Thoracic aorta (tissue), 2 donors: ENCODE measurements at places on chromosomes 6 and 20.

DNA sequence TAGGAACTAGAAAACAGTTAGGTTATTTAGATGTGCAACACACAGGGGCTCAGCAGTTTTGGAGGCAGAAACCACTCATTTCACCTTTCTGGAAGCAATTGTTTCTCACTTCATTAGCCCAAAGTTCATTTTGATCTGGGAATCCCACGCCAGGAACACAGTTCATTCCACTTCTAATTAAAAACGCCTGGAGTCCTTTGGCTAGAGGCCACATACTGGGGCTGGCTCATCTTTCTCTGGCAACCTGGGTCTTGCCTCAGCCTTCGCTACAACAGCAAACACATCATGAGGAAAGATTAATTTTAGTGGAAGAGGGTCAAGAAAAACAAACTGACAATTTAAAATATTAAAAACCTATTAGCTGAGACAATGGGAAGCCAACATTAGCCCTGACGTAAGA lies 69.7 kb downstream of the RFPL4B start:
- DNase-seq: no peak
- no peak overlapping the region for H3K27ac ChIP-seq
- no peaks in the 10 kb centered on the region for H3K36me3 ChIP-seq
- H3K4me3 ChIP-seq: no peak overlapping the region

GRCh38 chr20:17171746-17172280 lies 55.0 kb upstream of the PCSK2 start:
- H3K4me1 ChIP-seq: no peaks in the 10 kb centered on the region
- H3K36me3 ChIP-seq: no peaks in the 10 kb centered on the region
- no peak overlapping the region for H3K4me3 ChIP-seq
- H3K27me3 ChIP-seq: no peaks in the 10 kb centered on the region
- no peak for DNase-seq

- H3K4me1 ChIP-seq: no peaks in the 10 kb centered on the region
- no peak overlapping the region for H3K27ac ChIP-seq
These were observed 157.4 kb upstream of the ZNF217 start for GRCh38 chr20:53750827-53751619.

GRCh38 chr20:58148891-58149290 lies 79.6 kb downstream of the ANKRD60 start:
- DNase-seq: peak; percentile 28
- H3K36me3 ChIP-seq: no peaks in the 10 kb centered on the region
- peaks cover 56% of the 10 kb centered on the region for H3K4me1 ChIP-seq
- peak overlapping the region; percentile 68 for H3K27ac ChIP-seq

DNA sequence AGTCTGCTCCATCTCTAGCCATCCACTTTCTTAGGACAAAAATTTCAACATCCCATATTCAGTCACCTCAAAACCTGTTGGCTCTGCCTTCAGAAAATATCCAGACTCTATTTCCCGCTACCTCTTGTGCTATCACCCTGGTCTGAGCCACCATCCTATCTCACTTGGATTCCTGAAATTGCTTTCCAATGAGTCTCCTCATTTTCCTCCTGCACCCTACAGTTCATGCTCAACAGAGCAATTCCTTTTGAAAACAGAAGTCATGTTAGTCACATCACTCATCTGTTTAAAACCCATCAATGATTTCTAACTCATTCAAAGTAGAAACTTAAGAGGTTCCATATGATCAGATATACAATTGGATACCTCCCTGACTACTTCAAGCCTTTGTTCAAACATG lies 229.9 kb downstream of the ADGRG6 start:
- no peaks in the 10 kb centered on the region for H3K27me3 ChIP-seq
- no peak overlapping the region for H3K27ac ChIP-seq
- H3K4me1 ChIP-seq: no peaks in the 10 kb centered on the region
- H3K36me3 ChIP-seq: no peaks in the 10 kb centered on the region

DNA sequence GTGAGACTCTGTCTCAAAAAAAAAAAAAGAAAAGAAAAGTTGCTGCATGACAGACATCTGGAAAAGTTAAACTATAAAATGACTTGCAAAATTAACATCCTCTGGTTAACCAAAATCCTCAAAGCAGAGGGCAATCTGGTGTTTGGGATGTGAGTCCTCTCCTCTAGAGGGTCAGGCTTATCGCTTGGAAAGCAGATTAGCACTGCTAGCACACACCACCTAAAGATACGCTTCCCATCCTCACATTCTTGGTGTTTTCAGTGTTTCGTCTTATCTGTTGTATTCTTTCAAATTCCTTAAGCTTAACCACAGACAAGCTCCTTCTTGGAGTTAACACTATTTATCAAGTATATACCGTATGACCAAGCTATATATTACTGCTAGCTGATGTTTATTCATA lies 198.0 kb downstream of the SOX4 start:
- H3K36me3 ChIP-seq: no peaks in the 10 kb centered on the region
- H3K4me1 ChIP-seq: no peaks in the 10 kb centered on the region
- no peaks in the 10 kb centered on the region for H3K27me3 ChIP-seq
- no peak for DNase-seq

- DNase-seq: no peak
- H3K27me3 ChIP-seq: no peaks in the 10 kb centered on the region
- H3K4me3 ChIP-seq: no peak overlapping the region
- H3K36me3 ChIP-seq: no peaks in the 10 kb centered on the region
These were observed 7.6 kb upstream of the HIVEP2 start for GRCh38 chr6:142952614-142953013.

DNA sequence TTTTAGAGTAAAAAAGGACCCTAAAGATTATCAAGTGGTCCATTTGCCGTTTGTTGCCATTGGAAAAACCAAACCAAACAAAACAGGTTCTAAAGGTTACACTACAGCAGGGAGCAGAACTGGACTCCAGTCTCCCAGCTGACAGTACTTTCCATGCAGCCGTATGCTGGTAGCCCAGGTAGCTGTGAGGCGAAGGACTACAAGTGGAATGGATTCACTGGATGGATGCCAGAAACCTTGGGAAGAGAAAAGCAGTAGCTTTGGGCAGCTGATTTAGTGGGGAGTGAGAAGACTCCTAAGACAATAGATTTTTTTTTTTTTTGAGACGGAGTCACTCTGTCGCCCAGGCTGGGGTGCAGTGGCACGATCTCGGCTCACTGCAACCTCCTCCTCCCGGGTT lies 88.3 kb downstream of the SASH1 start:
- peaks cover 18% of the 10 kb centered on the region for H3K4me1 ChIP-seq
- no peak overlapping the region for H3K27ac ChIP-seq
- no peaks in the 10 kb centered on the region for H3K36me3 ChIP-seq
- no peak for DNase-seq
- no peak overlapping the region for H3K4me3 ChIP-seq

DNA sequence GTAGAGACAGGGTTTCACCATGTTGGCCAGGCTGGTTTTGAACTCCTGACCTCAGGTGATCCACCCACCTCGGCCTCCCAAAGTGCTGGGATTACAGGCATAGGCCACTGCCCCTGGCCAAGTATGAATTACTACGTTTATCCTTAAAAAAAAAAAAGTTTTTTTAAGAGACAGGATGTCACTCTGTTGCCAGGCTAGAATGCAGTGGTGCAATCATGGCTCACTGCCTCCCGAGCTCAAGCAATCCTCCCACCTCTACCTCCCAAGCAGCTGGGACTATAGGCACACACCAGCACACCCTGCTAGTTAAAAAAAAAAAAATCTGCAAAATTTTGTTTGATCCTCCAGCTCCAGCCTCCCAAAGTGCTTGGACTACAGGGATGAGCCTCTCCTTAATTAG lies 23.1 kb downstream of the IYD start:
- H3K27ac ChIP-seq: no peak overlapping the region
- no peaks in the 10 kb centered on the region for H3K4me1 ChIP-seq
- no peak overlapping the region for H3K4me3 ChIP-seq

DNA sequence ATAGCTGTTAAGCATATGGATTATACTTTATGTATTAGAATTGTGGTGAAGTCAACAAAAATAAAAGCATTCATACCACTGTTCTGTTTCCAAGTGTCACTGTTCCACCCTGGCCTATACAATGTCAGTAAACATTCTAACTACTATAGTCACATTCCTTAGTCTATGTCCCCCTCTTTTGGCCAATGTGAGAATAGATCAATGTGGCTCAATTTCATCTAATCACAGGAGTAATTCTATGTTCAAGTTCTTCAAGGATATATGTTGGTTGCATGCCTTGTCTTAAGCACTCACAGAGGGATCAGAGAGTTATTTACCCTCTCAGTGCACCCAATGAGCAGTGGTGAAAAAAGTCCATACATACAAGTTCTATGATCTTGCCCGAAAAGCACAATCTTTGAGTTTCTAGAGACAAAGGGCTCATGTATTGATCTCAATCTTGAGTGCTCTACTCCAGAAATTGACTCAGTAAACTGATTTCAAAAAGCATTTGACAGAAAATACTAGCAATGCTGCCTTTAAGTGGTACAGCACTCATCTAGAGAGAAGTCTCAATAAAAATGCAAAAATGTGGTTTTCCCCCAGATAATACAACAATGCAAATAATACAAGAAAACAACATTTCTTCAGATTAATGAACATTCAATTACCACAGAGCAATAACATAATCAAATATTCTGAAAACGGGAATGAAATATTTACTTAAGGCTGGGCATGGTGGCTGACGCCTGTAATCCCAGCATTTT lies 16.5 kb downstream of the SMLR1 start:
- H3K27me3 ChIP-seq: no peaks in the 10 kb centered on the region
- no peak for DNase-seq
- no peak overlapping the region for H3K27ac ChIP-seq

DNA sequence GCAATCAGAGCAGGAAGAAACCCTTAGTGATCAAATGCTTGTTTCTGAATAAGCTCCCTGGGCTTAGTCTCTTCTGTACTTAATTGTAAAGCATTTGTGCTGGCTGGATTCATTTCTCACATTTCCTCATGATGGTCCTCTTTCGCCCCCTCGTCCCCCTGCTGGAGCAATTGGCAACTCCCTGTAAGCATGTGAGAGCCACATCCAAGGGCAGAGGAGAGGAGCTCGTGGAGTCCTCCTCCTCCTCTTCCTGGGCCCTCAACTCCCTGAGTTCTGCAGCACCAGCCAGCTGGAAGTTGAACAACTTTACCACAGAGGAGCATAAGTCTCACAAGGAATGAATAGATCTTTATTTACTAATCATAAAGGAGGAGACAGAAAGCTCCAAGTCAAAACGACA lies 12.6 kb downstream of the ANKEF1 start:
- no peaks in the 10 kb centered on the region for H3K4me1 ChIP-seq
- no peaks in the 10 kb centered on the region for H3K27me3 ChIP-seq
- H3K36me3 ChIP-seq: no peaks in the 10 kb centered on the region
- no peak overlapping the region for H3K27ac ChIP-seq
- no peak overlapping the region for H3K4me3 ChIP-seq
- DNase-seq: no peak

DNA sequence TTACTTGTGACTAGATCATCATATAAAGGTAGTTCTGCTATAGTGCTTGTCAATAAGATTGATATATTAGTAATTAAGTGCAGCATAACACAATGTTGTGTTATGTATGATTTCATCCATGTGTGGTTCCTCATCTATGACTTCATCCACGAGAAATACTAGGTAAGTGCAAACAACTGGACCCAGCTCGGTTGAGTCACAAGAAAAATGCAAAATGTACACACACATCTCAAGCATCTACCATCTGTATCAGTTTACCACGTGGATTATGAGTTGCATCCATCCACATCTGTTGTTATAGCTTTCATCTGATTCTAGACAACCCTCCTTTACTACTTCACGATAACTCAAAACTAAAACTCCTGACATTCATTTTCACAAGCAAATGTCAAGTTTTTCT lies 517.0 kb upstream of the CITED2 start:
- H3K4me1 ChIP-seq: no peaks in the 10 kb centered on the region
- H3K36me3 ChIP-seq: no peaks in the 10 kb centered on the region
- no peak overlapping the region for H3K27ac ChIP-seq

GRCh38 chr6:79784395-79784753 lies 153.2 kb downstream of the SH3BGRL2 start:
- H3K27me3 ChIP-seq: no peaks in the 10 kb centered on the region
- no peak overlapping the region for H3K27ac ChIP-seq
- H3K4me3 ChIP-seq: no peak overlapping the region

- peak within 1 kb of the TSS; percentile 25 for H3K27ac ChIP-seq
- no peaks in the 10 kb centered on the region for H3K4me1 ChIP-seq
- DNase-seq: no peak
- peaks cover 6% of the 10 kb centered on the region for H3K27me3 ChIP-seq
- H3K36me3 ChIP-seq: no peaks in the 10 kb centered on the region
- peak within 1 kb of the TSS; percentile 70 for H3K4me3 ChIP-seq
These were observed at the start of gene HCK for GRCh38 chr20:32052090-32052777. TSS of gene HCK (plus strand) at chr20:32052242.

DNA sequence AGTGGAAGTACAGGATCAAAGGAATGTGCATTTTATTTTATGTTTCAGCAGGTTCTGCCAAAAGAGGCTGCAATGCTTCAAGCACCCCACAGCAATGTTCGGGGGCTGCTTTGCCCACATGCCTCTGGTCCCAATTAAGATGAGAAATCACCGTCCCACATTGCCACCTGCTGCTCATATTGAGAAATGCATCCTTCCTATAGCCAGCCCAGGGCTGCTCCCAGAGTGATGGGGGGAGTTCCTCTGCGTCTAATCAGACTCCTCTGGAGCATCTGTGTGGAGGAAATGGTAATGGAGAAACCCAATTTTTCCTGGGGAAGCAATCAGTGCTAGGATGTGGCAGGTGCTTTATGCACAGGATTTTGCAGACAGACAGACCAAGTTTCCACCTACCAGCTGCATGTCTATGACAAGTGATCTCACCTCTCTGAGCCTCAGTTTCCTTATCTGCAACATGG lies 33.7 kb downstream of the PTGIS start:
- H3K27ac ChIP-seq: peak overlapping the region; percentile 19
- DNase-seq: no peak
- no peaks in the 10 kb centered on the region for H3K27me3 ChIP-seq
- no peaks in the 10 kb centered on the region for H3K4me1 ChIP-seq
- no peak overlapping the region for H3K4me3 ChIP-seq

DNA sequence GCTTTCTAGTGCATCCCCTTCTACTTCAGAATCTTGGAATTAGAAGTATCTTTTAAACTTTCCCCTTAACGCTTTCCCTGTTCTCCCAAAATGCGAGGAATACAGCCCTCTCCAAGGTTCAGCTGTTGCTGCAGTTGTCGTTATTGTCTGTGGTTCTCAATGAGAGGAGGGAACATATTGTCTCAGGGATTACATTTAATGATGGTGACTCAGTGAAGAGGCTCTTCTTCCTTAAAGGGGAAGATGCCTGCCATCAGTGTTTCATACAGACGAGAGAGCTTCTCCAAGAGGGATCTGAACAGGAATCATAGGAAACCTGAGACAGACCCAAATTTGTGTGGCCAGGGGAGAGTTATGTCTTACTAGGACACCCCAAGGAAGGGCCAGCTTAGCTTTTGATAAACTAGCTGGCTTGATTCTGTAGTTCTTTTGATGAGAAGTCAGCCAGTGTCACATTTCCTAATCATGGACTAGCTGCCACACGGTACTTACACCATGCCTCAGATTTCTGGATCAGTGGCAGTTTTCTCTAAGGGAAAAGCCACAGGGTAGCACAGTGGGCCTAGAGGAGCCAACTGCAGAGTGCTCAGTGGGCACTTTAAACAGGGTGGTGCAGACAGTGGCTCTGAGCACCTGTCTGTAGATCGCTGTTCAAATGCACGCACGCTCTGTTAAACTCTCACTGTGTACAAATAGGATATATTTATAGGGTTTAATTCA lies 59.7 kb upstream of the TMEM181 start:
- peaks cover 16% of the 10 kb centered on the region for H3K36me3 ChIP-seq
- no peaks in the 10 kb centered on the region for H3K27me3 ChIP-seq
- DNase-seq: no peak
- no peaks in the 10 kb centered on the region for H3K4me1 ChIP-seq
- H3K4me3 ChIP-seq: no peak overlapping the region
